Ovary (tissue), 10 donors: ENCODE measurements at places on chromosomes 2 and 18. TPM values are rescaled to one million over a fixed set of nuclear protein-coding genes. Genes with fewer than 3 reads are reported as not detected.

LCT gene
- not detected for polyA plus RNA-seq

ATRAID gene
- 199 TPM for polyA plus RNA-seq

DNA sequence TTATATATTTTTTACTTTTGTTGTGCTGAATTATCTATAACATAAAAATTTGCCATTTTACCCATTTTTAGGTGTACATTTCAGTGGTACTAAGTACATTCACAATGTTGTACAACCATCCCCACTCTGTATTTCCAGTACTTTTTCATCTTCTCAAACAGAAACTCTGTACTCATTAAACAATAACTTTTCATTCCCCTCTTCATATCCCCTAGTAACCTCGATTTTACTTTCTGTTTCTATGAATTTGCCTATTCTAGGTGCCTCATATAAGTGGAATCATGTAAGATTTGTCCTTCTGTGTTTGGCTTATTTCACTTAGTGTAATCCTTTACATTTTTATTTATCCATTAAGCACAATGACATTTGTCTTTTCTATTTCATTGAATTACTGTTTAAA lies 51.3 kb downstream of the GTF2A1L start:
- no peaks in the 10 kb centered on the region for H3K36me3 ChIP-seq
- H3K27ac ChIP-seq = no peak overlapping the region
- H3K27me3 ChIP-seq = no peaks in the 10 kb centered on the region

DNA sequence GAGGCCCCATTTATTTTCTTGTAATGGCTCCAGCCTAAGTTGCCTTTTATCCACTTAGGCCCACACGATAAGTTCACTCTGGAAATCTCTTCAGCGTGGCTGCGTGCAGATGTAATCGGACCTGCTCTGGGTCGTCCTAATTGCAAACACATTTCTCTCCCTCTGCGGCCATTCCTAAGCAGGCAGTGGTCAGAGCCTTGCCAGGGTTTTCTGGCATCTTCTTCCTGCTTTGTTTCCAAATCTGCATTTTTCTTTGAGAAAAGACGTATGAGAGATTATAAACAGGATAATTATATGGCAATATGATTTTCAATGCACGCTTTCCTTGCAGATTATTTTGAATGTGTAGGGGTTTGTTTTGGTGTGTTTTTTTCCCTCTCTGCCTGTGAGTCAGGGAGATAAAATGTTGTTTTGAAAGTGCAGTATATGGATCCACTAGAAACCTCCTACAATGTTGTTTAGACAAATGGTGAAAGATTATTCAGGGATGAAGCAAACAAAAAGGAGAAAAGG lies 239.4 kb upstream of the TANK start:
- no peaks in the 10 kb centered on the region for H3K27me3 ChIP-seq
- H3K4me3 ChIP-seq = no peak overlapping the region
- H3K27ac ChIP-seq = peak overlapping the region; percentile 52
- peak; percentile 48 for DNase-seq

RABL2A gene
- 22.1 TPM for polyA plus RNA-seq

DNA sequence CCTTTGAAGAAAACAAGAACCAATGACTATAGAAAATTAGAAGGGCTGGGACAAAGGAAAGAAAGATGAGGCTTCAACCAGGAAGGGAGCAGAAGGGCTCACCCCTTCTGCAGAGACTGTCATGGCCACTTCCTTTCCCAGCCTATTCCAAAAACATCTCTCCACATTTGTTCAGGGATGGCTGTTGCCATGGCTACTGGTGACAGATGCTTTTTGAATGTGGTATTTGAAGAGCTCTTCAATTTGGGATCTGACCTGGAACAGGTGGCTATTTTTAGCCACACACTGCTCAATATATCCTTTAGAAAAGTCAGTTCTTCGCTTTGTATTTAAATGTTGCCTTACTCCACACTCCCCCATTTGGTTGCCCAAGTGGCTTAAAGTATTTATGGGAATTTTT lies 64.1 kb upstream of the LCLAT1 start:
- H3K4me3 ChIP-seq = no peak overlapping the region
- H3K27ac ChIP-seq = no peak overlapping the region
- no peak for DNase-seq
- no peaks in the 10 kb centered on the region for H3K4me1 ChIP-seq
- H3K36me3 ChIP-seq = no peaks in the 10 kb centered on the region

GRCh38 chr2:56077359-56077915 lies 106.4 kb upstream of the CCDC85A start:
- no peaks in the 10 kb centered on the region for H3K36me3 ChIP-seq
- H3K27me3 ChIP-seq = no peaks in the 10 kb centered on the region
- no peak overlapping the region for H3K4me3 ChIP-seq
- DNase-seq = no peak
